ENCODE measurements at places on chromosomes 12 and 14.

DNA sequence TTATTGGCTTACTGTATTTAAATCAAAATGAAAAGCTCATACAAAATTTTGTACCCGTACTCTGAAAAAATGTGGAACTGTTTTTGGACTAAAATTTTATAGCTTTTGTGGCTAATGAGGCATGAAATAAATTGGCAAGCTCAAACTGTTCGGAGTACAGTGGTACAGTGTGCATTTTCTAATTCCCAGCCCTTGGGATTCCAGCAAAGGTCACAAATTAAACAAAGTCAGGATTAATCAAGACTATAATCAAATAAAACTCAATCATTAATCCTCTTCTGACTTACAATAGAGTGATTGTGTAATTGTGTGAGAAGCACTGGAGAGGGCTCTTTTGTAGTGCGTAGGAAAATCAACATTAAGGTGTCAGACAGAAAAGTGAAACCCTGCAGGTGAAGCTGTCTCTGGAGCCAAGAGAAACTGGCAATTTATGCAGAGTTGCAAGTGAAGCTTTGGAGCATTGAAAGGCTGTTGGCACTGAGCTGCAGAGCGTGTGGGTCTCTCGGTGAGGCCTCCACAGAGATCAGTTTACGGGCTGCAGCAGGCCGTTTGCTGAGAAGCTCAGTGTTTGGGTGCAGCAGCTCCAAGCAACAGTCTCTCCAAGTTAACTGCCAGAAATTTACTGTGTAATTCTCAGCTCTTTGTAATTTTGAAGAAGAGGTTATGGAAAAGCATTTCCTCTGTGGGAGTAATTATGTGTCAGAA is 275.9 kb downstream of the FBXL14 start:
- no peak for DNase-seq

- DNase-seq = no peak
Measured at GRCh38 chr12:104057771-104058197, 6.5 kb upstream of the HCFC2 start.

- DNase-seq = no peak
Measured at GRCh38 chr14:34103176-34103575, 152.3 kb upstream of the EGLN3 start.

- peak; percentile 65 for DNase-seq
Measured at GRCh38 chr12:113194971-113195391, 9.5 kb downstream of the RITA1 start.

Data from smooth muscle cell of the brain vasculature (primary cell).